Cardiac atrium fibroblast (primary cell): ENCODE measurements at places on chromosomes 2 and 18. TPM values are rescaled to one million over a fixed set of nuclear protein-coding genes. Genes with fewer than 3 reads are reported as not detected.

The SCYGR3 gene
- not detected in 2 replicates for total RNA-seq

The GKN2 gene
- total RNA-seq: not detected in 2 replicates

The MYOM1 gene
- under 0.01 and 0.16 TPM in 2 replicates for total RNA-seq

The TNFRSF11A gene
- 0.72 and 2.4 TPM in 2 replicates for total RNA-seq

The DPP4 gene
- total RNA-seq: 64.8 and 67.2 TPM in 2 replicates

The SERPINB11 gene
- total RNA-seq: not detected in 2 replicates

The ACMSD gene
- total RNA-seq: not detected in 2 replicates

The MYO7B gene
- total RNA-seq: 0.18 TPM in 1 of 2 replicates, not detected in the other

The REG1A gene
- total RNA-seq: not detected in 2 replicates

The PXDN gene
- total RNA-seq: 441 and 588 TPM in 2 replicates

The SERPINB3 gene
- total RNA-seq: not detected in 2 replicates

The CCDC74A gene
- total RNA-seq: 2.8 and 4.0 TPM in 2 replicates

The HES6 gene
- total RNA-seq: 0.72 and 1.6 TPM in 2 replicates

The SCN3A gene
- total RNA-seq: under 0.01 TPM in 1 of 2 replicates, not detected in the other

The TRIM54 gene
- total RNA-seq: not detected in 2 replicates

The DSG2 gene
- total RNA-seq: 1.6 and 2.2 TPM in 2 replicates

The MEIS1 gene
- total RNA-seq: 9.1 and 12.3 TPM in 2 replicates

The DES gene
- 0.32 TPM in 1 of 2 replicates, not detected in the other for total RNA-seq

The LIPG gene
- total RNA-seq: 32.9 and 50.4 TPM in 2 replicates

The DOCK10 gene
- total RNA-seq: 2.4 and 4.2 TPM in 2 replicates

The RAD51AP2 gene
- total RNA-seq: not detected in 2 replicates

The CHRNG gene
- not detected in 2 replicates for total RNA-seq

The GPR17 gene
- not detected in 2 replicates for total RNA-seq

The EN1 gene
- total RNA-seq: not detected in 2 replicates

The PLGLB2 gene
- total RNA-seq: 2.3 TPM in 1 of 2 replicates, not detected in the other

The ELOA2 gene
- not detected in 2 replicates for total RNA-seq

The ALLC gene
- total RNA-seq: not detected in 2 replicates

The RAB10 gene
- 94.6 and 105 TPM in 2 replicates for total RNA-seq

The ADGRF3 gene
- total RNA-seq: not detected in 2 replicates

The HNRNPA3 gene
- 17.9 and 22.8 TPM in 2 replicates for total RNA-seq

The VSNL1 gene
- 0.16 TPM in 1 of 2 replicates, not detected in the other for total RNA-seq

The GALR1 gene
- not detected in 2 replicates for total RNA-seq

The PSTPIP2 gene
- total RNA-seq: 1.8 and 3.1 TPM in 2 replicates

The PRSS56 gene
- total RNA-seq: not detected in 2 replicates
